ENCODE measurements at places on chromosomes 7 and 10.

GRCh38 chr7:120332433-120332832, 59.5 kb downstream of the KCND2 start:
- no peak for DNase-seq

DNA sequence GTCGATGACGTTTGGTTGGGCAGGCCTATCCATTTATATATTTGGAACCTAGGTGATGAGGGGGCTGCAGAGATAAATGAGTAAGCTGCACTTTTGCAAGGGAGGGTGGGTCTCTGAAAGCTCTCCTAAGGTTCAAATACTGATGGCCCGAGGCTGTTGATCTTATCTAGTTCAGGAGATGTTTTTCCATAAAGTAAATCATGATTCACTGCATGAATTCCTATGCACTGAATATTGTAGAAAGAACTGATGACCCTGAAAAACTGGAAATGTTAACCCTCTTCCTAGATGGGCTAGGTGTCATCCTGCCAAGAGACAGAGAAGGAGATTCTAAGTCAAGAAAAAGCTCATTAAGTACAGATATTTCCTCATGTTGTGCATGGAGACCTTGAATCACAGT, 459.9 kb downstream of the PLXNA4 start:
- no peak for DNase-seq

- no peak for DNase-seq
These were observed 512 bp upstream of the VIM start for GRCh38 chr10:17227367-17228090.

DNA sequence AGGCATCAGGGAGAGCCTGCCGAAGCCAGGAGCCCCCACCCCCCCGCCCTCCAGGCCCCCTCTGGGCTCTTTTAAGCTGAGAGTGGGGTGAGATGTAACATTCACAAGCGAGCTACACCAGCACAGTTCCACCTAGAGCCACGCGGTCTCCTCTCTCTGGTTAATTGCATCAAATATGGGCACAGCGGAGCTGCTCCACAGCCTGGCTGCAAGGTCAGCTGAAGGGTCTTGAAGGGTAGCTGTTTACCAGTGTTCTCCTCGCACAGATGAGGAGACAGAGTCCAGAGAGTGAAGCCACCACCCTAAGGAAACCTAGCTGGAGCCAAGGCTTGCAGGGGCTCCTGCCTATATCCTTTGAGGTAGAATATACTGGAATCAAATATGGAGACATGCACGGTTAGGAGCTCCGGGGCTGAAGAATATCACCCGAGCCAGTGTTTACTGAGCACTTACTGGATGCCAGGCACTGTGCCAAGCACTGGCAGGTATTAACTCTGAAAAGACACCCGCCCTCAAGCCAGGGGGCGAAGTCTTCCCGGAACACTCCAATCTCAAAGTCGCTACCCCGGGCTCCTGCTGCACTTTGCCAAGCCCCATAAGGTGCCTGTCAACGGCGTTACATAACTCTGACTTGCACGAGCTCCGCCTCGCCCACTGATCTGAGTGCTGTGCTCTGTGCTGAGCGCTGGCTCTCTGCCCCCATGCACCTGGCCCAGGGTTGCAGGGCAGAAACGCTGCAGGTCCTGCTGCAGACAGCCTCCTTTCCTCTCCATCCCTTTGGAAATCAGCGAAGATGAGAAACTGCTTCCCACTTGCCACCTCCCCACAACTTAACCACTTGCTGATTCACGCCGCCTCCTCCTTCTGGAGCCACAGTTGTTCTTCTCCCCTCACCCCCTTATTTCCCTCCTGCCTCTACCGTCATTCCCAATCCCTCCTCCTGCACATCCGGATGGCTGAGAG, 5.4 kb downstream of the CHST15 start:
- no peak for DNase-seq

DNA sequence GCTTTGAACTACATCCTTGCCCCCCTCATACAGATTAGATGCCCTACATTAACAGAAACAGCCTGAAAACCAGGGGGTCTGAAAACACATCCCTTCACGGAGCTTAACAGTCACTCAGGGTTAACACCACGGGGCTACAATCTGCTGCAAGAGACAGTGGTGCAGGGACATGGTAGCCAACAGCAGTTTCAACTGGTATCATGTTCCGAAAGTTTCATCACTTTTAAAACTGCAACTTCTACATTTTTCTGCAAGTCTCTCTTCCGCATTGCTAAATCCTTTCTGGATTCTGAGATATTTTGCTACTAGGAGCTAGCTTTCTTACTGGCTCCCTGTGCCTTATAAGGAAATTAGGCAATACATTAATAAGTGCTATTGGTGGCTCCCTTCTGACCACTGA, 92.6 kb downstream of the JAZF1 start:
- no peak for DNase-seq

GRCh38 chr7:15607529-15608210, 45.9 kb upstream of the AGMO start:
- no peak for DNase-seq

- DNase-seq, result no peak
These were observed 8.0 kb downstream of the PDGFA start for GRCh38 chr7:511476-512145.

All from NCI-H1694 treated with DMSO at 0.1 percent for 48 hours (cell line).